ENCODE measurements at places on chromosomes 3 and 15.

DNA sequence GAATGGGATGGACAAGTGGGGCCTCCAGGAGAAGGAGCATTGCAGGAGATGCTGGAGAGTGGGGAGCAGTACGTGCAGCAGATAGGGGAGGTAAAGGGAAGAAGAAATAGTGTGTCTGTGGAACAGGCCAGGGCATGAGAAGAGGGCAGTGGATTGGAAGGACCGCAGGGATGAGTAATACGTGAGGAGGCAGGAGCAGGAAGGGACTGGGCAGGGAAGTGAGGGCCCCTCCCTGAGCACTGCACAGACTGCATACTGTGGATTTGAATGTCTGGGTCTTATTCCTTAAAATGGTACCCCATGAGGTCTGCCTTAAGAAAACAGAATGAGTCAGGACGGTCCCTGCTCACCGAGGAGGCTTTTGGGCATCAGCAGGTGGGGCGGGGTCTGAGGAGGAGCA is 210.0 kb upstream of the NDN start:
- no peak for DNase-seq

DNA sequence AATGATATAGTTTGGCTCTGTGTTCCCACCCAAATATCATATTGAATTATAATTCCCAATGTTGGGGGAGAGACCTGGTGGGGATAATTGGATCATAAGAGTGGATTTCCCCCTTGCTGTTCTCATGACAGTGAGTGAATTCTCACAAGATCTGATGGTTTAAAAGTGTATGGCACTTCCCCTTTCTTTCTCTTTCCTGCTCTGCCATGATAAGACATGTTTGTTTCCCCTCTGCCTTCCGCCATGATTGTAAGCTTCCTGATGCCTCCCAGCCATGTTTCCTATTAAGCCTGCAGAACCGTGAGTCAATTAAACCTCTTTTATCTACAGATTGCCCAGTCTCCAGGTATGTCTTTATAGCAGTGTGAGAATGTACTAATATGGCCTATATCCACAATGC is 126.7 kb upstream of the GMNC start:
- DNase-seq: no peak

- no peak for DNase-seq
Measured at GRCh38 chr15:94238539-94239118, 7.3 kb downstream of the MCTP2 start.

- no peak for DNase-seq
Measured at GRCh38 chr3:15844889-15845288, 47.1 kb upstream of the ANKRD28 start.

GRCh38 chr3:184184546-184185230 is 1.3 kb upstream of the ABCF3 start:
- DNase-seq: no peak

All from AG08395 (cell line).